Central memory CD4-positive, alpha-beta T cell (primary cell): ENCODE measurements at places on chromosomes 6 and 20.

DNA sequence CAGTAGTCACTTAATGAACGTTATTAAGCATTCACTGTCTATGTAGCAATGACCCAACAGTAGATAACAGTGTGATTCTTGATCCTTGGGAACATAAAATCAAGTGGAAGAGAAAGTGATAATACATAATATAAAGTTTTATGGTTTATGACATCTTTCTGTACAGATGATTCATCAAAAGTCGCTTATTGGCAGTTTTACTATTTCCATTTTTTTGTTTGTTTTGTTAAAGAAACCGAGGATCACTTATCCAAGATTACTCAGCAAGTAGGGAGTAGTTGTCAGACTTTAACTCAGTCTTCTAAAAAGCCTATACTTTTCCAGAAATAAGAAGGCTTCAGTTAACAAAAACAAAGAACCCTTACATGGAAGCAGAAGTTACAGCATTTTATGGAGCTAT lies 260.8 kb downstream of the ZFAND3 start:
- no peak for DNase-seq

GRCh38 chr6:2820415-2820814 lies 21.2 kb downstream of the SERPINB1 start:
- no peak for DNase-seq

DNA sequence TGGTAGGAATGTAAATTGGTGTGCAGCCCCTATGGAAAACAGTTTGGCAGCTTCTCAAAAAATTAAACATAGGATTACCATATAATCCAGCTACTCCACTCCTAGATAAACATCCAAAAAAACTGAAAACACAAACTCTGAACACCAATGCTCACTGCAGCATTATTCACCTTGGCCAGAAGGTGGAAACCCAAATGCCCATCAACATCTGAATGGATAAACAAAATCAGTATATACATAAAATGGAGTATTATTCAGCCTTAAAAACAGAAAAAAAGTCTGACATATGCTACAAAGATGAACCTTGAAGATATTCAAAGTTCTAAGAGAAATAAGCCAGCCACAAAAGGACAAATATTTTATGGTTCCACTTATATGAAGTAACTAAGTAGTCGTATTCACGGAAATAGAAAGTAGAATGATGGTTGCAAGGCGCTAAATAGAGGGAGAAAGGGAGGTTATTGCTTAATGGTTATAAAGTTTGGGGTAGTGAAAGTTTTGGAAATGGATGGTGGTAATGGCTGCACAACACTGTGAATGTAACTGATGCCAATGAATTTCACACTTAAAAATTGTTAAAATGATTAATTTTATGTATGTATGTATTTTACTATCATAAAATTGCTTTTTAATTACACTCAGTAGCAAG lies 4.0 kb downstream of the PHF10 start:
- no peak for DNase-seq

GRCh38 chr6:15588971-15589634 lies 73.7 kb downstream of the DTNBP1 start:
- no peak for DNase-seq

- no peak for DNase-seq
Measured at GRCh38 chr6:134416418-134417154, 98.7 kb upstream of the SGK1 start.

DNA sequence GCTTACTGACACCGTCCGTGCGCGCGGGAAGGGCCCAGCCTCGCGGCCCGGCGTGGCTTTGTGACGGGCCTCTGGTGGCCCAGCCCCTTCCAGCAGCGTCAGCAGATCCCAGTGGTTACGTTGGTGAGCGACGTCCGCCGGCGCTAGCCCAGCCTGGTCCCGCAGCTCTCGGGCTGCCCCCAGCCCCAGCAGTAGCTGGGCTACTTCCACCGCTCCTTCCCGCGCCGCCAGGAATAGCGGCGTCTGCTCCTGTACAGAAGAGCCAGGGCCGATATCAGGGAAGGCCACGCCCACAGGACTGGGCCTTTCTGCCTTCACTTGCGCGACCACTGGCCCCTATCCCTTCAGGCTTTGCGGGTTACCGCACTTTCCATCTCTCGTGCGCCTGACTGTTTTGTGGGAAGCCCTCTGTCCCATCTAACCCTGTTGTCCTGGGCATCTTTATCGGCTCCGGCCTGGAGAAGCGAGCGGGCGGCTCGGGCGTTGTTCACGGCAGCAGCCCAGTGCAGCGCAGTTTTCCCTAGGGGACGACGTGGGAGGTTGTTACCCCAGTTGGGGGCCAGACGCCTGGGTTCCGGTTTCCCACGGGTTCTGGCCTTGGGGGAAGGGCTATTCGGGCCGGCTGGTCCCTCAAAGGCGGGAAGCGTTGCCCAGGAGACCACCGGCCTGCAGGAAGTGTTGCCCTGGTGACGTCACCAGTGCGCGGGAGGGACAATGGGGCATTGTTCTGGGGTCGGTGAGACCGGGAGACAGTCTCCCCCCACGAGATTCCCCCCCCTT lies 3.6 kb upstream of the GPSM3 start:
- DNase-seq: no peak
